T-helper 1 cell (primary cell): ENCODE measurements at places on chromosomes 13 and 19.

GRCh38 chr13:40613914-40614313 is 52.5 kb downstream of the FOXO1 start:
- DNase-seq, result no peak

- DNase-seq, result no peak
These were observed 402 bp upstream of the DYRK1B start for GRCh38 chr19:39834287-39834841.

DNA sequence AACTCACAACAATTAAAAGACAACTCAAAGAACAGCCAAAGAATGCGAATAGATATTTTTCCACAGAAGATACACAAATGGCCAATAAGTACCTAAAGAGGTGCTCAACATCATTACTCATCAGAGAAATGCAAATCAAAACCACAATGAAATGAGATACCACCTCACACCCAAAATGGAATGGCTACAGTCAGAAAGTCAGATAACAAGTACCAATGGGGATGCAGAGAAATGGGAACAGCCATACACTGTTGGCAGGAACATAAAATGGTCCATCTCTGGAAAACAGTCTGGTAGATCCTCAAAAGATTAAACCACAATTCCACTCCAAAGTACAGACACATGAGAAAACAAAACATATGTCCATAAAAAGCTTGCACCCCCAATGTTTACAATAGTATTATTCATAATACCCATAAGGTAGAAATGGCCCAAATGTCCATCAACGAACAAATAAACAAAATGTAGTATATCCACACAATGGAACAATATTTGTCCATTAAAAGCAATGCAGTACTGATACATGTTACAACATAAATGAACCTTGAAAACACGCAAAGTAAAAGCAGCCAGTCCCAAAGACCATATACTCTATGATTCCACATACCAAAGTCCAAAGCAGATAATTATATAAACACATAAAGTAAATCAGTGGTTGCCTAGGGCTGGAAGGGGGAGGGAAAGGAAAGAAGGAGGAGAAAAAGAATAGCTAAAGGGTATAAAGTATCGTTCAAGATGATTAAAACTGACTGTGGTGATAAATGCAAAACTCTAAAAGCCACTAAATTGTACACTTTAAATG is 19.6 kb downstream of the USP12 start:
- DNase-seq, result no peak

GRCh38 chr13:58207501-58207900 is 576.0 kb downstream of the PCDH17 start:
- no peak for DNase-seq

DNA sequence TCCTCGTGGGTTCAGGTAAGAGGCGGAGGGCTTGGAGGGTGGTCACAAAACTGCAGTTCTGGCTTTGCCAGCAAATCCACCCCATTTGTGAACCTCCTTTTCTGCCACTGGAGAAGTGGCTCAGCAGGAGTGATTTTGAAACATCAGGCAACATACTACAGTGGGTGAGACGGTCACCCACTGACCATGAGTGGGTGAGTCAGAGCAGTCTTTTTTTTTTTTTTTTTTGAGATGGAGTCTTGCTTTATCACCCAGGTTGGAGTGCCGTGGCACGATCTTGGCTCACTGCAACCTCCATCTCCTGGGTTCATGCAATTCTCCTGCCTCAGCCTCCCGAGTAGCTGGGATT is 3.0 kb downstream of the TOMM40 start:
- no peak for DNase-seq

DNA sequence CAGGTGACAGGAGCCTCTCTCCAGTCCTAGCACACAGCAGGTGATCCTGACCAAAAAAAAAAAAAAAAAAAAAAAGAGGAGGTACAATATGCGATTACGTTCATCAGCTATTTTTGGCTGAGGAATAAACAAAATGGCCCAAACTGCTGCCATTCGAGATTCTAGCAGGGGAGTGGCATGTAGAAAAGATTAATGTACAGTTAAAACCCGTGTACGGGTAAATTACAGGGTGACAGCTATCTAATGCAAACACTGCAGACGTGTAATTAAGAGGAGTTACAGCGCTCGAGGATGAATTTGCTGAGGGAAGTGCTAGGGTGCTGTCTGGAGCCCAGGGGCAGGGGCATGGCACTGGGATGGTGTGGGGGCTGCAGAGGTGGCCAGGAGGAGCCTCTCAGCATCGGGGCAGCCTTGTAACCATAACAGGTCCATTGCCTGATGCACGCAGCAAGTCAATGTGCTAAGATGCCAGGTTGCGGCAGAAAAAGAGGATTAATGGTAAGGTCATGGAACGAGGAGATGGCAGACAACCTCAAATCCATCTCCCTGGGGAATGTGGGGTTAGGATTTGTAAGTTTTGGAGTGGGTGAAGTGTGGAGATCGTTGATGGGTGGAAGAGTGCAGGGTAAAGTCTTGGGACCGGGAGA is 17.4 kb downstream of the CHST8 start:
- no peak for DNase-seq

GRCh38 chr19:51572410-51572809 is 1.3 kb downstream of the ZNF175 start:
- DNase-seq, result no peak

GRCh38 chr19:5558101-5558621 is 9.6 kb downstream of the TINCR start:
- no peak for DNase-seq

- no peak for DNase-seq
These were observed 310.0 kb downstream of the TEX29 start for GRCh38 chr13:111630406-111630805.

DNA sequence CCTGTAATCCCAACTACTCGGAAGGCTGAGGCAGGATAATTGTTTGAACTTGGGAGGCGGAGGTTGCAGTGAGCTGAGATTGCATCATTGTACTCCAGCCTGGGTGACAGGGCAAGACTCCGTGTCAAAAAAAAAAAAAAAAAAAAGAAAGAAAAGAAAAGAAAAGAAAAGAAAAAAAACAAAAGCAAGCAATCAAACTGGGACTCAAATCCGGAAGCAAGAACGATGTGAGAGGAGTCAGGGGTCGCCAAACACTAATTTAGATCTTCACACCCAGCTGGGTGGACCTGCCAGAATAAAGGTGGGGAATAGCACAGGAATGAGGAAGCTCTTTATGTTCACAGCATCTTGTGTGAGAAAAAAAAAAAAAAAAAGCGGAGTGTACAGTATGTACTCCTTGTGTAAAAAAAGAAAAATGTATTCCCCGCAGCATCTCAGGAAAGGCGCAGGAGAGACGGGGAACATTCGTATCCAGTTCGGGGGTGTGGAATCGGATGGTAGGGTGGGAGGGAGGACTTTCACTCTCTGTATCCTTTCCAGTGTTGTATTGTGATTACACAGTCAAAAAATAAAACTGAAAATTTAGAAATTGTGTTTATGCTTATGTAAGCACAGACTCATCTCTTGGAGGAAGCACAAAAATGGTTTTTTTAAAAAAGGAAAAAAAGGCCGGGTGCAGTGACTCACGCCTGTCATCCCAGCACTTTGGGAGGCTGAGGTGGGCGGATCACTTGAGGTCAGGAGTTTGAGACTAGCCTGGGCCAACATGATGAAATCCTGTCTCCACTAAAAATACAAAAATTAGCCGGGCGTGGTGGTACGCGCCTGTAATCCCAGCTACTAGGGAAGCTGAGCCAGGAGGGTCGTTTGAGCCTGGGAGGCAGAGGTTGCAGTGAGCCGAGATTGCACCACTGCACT is 7.6 kb downstream of the DNAJB1 start:
- no peak for DNase-seq

DNA sequence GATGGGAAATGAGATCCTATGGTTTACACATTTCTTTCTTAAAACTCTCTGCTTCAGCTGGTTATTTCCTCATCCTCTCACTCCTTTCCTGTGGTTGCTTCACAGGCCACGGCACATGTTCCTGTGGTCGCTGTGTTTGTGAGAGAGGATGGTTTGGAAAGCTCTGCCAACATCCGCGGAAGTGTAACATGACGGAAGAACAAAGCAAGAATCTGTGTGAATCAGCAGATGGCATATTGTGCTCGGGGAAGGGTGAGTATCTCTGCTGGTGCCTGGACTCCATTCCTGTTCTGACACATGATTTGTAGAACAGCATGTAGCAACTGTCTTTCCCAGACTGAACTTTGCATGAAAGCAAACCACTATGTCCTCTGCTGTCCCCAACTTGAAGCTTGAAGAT is 254.2 kb downstream of the ITGBL1 start:
- no peak for DNase-seq

DNA sequence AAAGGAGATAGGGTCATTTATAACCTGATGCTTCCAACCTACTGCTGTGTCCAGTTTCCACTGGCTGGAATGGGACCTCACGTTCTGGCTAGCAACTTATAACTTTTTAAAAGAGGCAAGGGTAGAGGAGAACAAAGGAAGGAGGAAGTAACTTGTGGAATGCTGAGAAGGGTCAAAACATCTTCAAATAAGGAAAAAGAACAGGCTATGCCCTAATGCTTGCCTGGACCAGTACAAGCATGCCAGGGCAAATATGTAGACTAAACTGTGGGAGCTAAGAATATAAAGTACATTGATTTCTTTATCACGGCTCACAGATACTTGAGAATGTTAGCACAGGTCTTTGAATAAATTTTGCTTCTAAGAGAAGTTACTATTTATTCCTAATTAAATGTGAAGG is 1.5 kb upstream of the ZNF561 start:
- DNase-seq, result no peak

GRCh38 chr13:33236021-33236420 is 49.5 kb downstream of the STARD13 start:
- no peak for DNase-seq

- no peak for DNase-seq
These were observed 25.0 kb downstream of the CEBPG start for GRCh38 chr19:33398361-33399060.

DNA sequence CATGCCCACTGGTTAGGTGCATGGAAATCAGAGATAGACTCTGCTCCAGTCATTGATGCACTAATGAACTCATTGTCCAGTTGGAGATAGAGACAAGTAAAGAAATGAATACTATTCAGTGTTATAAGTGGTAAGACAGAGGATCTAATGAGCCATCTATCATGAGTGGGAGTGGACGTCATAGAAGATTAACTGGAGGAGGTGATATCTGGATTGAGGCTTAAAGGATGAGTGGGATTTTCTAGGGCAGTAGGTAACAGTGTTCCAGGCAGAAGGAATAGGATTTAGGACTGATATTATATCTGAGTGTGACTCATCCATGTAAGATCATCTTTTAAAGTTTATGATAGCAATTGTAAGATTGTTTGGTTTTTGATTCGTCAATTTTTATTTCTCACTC is 152.2 kb upstream of the CSNK1A1L start:
- no peak for DNase-seq

DNA sequence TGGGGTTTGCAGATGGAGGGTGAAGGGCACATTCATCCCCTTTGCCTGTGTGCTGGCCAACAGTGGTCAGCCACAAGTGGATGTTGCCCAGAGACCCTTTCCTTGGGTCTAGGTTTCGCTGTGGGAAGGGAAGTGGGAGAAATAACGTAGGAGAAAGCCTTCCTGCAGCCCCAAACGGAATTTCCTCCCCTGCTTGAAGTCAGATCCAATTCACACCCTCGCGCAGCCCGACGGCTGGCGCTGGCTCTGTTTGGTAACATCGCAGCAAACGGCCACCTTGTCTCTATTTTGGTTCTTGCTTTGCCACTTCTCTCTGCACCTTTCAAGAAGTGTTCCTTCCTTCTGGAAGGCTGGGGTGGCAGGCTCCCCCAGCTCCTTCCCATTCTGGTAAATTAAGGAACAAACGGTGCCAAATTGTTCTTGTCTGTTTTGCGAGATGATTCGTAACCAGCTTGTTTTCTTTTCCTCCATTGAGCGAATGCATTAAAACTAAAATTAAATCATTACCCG is 45.4 kb downstream of the CHST8 start:
- DNase-seq, result no peak

DNA sequence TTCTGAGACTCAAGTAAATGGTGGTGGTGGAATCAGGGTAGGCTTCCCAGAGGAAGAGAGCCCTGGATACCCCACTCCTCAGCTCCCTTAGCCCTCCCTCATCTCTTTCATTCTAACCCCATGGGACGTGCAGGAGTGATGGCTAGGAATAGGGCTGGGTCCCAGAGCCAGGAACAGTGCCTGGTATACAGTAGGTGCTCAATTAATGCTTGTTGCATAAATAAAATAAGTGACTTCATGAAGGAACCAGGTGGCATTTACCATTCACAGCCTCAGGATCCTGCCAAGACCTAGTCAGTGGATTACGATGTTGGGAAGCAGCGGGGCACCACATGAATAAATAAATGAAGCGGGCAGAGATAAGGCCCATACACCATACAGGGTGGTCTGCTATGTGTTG is 3.9 kb downstream of the UNC13A start:
- DNase-seq, result no peak

- peak; percentile 70 for DNase-seq
These were observed at the start of gene GADD45GIP1 for GRCh38 chr19:12956446-12957388. TSS of gene GADD45GIP1 (minus strand) at chr19:12957223. CDS start at chr19:12957212, 11 bp downstream.

DNA sequence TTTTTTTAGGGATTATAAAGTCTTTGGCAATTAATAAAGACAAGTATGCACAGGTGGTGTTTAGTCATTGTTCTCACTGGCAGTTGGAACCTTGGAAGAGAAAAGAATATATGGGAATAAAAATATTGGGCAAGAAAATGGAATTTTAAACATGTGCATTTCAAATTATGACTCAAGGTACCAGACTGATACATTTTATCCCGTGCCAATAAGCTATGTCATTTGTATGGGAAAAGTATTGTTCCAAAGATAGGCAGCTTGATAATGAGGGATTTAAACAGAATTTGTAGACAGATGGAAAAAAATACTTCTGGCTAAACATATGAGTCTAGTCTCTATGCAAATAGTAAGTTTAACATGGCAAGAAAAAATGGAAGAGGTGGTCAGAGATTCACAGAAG is 169.5 kb upstream of the UFM1 start:
- no peak for DNase-seq

DNA sequence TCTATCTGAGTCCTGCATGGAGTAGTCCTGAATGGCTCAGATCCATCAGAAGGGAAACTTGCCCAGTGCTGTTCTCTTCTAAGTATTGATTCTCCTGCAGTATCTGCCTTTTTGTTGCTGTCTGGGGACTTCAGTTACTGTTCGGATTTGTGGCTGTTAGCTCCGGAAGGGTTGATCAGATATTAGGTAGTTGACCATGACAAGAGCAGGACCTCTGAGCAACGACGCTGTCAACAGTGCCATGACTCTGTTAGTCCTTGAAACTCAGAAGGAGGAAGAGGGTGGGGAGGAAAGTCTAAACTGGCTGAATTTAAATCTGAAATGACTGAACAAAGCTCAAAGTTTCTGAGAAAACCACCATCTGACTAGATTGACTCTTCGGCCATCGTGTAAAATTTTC is 42.2 kb downstream of the CCNE1 start:
- DNase-seq, result no peak

DNA sequence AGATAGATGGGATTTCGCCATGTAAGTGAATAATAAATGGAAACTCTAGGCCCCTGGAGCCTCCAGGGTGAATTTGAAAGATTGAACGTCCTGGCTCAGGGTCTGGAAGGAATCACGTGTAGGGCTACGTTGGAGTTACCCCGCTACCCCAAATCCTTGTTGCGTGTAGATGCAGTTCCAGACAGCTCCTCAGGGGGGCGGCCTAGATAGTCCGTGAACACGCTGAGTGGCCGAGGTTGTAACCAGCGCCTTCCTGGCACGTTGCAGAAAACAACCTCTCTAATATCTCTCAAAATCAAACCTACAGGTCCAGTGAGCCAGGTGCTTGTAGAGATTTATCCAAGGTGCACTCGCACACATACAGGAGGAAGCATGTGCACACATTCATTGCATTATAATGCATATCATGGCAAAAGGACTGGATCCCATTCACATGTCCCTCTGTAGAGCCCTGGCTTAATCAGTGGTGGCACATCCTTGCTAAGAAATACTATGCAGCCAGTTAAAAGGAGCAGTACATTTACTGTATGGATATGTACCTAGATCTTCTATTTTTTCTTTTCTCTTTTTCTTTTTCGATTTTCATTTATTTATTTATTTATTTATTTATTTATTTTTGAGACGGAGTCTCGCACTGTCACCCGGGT is 2.5 kb upstream of the KEAP1 start:
- DNase-seq, result peak; percentile 50
